ENCODE measurements at places on chromosomes 12 and 14. TPM values are rescaled to one million over a fixed set of nuclear protein-coding genes. Genes with fewer than 3 reads are reported as not detected.

The C12orf50 gene
- total RNA-seq = 0.10 TPM

GRCh38 chr12:96711364-96711763 lies 195.7 kb upstream of the NEDD1 start:
- DNase-seq = no peak

DNA sequence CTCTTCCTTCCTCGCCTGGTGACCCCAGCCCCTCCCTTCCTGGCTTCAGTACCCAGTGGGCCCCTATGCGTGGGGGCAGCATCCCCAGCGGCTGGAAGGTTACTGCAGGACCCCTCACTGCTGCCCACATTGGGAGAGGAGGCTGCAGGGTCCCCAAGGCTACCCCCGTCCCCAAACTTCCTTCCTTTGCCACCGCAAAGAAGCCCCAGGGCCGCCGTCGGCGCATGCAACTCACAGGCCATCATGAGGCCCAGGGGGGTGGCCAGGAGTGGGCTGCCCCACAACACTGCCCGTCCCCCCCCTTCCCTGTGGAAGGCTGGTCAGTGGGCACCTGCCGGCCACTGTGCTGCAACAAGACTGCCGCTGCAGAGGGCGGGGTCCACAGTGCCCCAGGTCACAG lies 9.5 kb upstream of the TNFAIP2 start:
- no peak for DNase-seq

DNA sequence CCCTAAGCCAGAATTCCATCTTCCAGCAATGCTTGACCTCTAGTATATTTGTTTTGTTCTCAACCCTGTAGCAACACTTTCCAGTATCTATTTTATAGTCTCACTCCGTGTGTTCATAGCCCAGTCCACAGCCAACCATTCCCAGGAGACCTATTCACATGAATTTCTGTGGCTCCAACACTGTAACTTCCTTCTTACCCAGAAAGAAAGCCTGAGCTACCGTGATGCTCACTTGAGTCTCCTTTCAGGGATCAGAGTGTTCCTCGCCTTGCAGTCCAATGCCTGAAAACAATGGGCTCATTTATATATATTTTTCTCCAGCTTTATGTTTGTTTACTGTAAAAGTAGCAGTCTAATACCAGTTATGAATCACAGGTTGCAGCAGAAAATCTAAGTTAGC lies 645.0 kb upstream of the NOVA1 start:
- no peak for DNase-seq

Data from progenitor cell of endocrine pancreas (in vitro differentiated cells).